Stimulated activated effector memory CD8-positive, alpha-beta T cell treated with anti-CD3 and anti-CD28 coated beads, Interleukin-12 subunit alpha, Interleukin-12 subunit beta, amount 100 ng/mL, for 72 hours (primary cell): ENCODE measurements at places on chromosomes 1 and 21.

- no peak for DNase-seq
These were observed 95.9 kb downstream of the XCL2 start for GRCh38 chr1:168447871-168448270.

- DNase-seq = no peak
These were observed 5.8 kb downstream of the ATP1B1 start for GRCh38 chr1:169112241-169112640.

- no peak for DNase-seq
These were observed 32.0 kb downstream of the MTF2 start for GRCh38 chr1:93111065-93111464.

DNA sequence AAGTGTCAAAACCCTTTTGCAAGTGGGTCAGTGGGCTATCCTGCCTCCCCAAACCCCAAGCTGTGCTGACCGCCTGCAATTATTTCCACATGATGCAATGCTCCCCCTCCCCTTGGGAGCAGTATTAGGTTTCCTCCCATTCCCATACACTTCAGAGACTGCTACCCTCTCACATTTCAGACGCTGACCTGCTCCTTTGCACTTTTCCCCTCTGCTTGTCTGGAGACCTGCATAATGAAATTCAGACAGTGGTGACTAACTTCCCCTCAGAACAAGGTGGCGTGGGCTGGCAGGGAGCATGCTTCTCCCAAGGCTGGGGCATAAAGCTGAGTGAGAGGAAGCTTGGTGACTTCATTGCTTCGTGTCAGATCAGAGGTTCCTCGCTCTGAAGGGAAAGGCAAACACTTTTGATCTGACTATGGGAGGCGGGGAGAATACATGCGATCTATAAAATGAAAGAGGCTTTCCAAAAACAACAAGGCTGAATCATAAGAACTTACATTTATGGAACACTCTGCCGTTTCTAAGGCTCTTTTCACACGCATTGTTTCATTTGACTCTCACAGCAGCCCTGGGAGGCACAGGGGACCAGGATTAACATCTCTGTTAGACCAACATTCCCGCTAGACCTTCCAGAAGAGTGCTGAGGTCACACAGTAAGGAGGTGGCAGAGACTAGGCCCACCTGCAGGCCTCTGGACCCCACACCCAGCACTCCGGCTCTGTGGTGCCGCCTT, 27.5 kb upstream of the ROR1 start:
- DNase-seq = no peak

DNA sequence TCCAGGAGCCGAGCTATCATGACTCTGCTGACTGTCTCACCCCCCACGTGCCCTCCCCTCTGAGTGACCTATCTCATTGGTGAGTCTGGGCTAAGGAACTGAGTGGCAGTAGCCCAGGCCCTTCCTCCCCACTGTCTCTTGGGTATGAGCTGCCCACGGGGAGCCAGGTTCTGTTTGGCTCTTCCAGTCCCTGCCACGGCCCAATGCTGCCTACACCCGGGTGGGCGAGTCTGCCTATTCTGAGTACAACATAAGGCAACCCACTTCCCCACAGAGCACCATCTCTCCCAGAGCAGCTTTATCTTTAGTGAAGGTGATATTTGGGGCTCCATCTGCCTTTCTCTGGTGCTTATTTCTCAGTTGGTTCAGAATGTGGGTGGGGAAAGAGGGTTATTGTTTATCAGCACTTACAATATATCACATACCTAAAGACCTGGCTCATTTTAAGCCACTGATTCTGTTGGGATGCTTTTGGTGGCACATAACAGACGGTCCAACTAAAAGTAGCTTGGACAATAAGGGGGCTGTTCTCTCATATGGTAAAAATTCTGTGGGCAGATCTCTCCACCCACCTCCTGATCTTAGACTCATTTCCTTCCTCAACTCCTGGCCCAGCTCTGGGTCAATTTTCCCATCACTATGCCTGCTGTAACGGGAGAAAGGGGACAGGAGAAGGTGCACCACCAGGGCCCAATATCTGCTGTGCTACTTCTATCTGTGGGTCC, 27.7 kb upstream of the VWA5B1 start:
- DNase-seq = no peak

DNA sequence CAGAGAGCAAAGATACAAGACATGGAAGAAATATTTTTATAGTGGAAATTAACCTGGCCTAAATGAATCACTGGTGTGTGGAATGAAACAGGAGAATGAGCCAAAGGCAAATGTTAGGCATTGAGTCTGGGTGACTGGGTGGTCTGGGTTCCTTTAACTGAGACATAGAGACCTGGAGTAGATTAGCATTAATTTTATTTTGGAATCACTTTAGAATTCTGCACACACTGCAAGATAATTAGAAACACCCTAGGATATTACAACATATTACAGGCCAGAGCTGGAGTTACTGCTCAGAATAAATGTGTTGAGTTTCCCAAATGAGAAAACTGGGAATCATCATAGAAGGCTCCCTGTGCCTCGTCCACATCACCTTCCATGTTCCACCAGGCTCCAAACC, 85.5 kb downstream of the PLPPR5 start:
- DNase-seq = no peak

DNA sequence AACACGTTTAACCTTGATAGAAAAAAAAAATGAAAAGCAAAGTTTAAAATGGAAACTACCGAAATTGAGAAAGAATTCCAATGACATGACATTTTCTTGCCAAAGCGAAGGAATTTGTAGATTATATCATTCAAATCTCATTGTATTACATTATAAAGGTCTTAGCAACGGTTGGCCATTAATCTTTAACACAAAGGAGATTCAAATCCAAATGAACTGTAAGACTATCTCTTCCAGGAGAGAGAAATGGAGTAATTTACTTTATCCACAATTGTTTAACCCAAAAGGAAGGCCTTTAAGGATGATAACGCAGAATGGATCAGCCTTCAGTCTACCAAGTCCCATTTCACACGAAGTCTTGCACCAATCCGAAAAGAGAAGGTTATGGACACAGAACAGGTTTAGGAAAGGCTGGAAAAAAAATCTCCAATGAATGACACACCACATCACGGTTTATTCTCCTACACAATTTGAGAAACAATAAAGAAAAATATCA, 1.5 kb downstream of the ENAH start:
- no peak for DNase-seq
